Midbrain (tissue), 1 donor: ENCODE measurements at places on chromosomes 12 and 14.
A peak's percentile ranks its signal among the peaks of the same experiment; 100 is the strongest.

DNA sequence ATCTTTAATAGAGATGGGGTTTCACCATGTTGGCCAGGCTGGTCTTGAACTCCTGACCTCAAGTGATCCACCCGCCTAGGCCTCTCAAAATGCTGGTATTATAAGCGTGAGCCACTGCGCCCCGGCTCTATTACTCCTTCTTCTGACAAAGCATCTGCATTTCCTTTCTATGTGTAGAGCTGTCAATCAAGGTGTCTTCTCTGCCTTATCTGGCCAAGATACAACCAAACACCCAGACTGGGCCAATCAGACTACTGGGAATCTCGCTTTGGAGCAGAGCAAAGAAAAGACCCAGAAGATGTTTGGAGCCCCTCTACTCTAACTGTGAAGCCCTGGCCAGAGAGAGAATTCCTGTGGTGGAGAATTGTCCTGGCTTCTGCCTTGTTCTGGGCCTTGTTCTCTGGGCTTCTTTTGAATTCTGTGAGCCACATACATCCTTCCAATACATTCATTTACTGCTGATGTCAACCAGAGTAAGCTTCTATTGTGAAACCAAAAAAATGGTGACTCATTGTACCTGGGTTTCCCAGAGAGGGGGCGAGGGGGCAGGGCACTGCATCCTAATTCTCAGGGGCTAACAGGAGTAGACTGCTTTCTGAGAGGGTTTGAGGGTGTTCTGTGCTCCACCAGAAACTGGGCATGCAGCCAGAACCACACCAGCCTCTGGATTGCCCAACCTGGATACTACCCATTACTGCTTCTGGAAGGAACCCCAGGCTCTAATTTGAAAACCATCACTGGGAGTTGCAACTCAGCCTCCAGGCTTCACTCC is 18.8 kb upstream of the FLVCR2 start:
- no peak for DNase-seq

DNA sequence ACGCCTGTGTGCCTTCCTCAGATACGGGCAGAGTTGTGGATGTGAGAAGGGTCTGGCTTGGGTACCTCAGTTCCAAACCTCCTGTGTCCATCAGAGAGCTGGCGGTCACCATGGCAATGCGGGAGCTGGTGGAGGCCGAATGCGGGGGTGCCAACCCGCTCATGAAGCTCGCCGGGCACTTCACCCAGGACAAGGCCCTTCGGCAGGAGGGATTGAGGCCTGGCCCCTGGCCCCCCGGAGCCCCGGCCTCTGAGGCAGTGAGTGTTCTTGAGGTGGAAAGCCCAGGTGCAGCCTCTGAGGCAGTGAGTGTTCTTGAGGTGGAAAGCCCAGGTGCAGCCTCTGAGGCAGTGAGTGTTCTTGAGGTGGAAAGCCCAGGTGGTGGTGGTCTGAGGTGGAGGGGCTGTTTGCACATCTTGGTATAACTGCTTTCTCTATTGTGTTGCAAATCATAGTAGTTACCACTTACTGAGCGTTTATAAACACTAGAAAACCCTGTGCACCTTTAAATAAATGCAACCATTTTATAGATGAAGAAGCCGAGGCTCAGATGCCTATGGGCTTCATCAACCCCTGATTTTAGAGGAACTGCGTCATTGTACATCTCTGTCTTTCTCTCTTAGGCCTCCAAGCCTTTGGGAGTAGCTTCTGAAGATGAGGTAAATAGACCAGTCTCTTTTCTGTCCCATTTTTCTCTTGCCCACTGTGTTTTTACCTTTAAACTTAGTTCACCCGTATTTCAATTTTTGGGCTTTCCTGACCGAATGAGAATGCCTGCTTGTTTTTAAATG is 976 bp downstream of the PEX5 start:
- DNase-seq = peak; percentile 24

GRCh38 chr12:4918950-4919660 is 9.4 kb downstream of the KCNA1 start:
- DNase-seq = no peak

DNA sequence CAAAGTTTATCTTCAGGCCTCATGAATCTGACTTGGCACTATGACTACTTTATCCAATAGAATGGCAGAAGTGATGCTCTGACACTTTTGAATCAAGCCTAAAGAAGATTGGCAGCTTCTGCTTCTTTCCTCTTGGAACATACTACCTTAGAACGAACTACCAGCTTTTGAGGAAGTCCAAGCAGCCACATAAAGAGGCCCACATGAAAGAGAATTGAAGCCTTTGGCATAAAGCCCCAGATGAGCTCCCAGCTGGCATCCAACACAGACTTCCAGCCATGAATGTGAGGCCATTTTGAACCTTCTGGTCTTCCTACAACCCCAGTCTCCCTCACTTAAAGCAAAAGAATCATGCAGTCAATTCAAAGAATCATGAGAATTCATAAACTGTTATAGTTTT is 65.8 kb downstream of the EEA1 start:
- DNase-seq = no peak

GRCh38 chr12:80778005-80778541 is 61.4 kb downstream of the MYF5 start:
- peak; percentile 47 for DNase-seq

GRCh38 chr14:53193193-53193592 is 40.1 kb upstream of the DDHD1 start:
- no peak for DNase-seq

- DNase-seq = no peak
Measured at GRCh38 chr14:64649383-64649998, 54.7 kb upstream of the PLEKHG3 start.

DNA sequence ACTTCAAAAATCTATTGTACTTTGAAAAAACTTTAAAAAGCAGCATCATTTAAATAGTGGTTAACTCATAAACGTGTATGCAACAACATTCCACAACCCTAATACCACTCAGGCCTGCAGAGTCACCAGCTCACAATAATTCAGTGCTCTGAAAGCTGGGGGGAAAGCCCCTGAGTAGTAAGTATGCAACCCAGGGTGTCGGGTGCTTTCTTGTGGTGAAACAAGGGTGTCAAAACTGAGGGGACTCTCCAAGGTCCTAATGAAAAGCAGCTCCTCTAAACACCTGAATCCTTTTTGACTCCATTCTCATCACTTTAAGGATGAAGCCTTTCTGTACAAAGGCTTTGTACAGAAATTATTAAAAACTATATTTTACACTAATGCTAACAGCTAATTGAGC is 33.7 kb downstream of the FGFR1OP2 start:
- DNase-seq = no peak

GRCh38 chr14:72630374-72630773 is 263.5 kb downstream of the DPF3 start:
- no peak for DNase-seq

GRCh38 chr12:6459004-6459337 is 7.1 kb downstream of the TAPBPL start:
- DNase-seq = no peak

DNA sequence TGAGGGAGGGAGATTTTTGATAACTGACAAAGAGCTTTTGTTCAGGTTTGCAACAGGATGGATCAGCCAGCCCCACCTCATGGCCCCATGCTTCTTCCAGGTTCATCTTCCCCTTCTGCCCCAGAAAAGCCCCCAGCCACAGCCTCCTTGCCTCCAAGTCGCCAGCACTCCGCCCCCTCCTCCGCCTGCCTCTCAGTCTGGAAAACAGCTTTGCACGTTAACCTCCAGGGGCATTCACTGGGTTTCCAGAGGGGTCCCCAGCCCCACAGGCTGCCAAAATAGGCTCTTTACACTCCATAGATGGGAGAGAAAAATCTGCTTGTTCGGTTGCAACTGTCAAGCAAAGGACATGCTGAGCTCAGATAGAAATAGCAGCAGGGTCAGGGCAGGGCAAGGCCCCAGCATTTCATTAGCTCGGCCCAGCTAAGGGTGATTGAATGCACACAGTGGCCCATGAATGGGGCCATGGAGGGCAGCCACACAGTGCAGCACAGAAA is 253.6 kb downstream of the ZFP36L1 start:
- peak; percentile 35 for DNase-seq

DNA sequence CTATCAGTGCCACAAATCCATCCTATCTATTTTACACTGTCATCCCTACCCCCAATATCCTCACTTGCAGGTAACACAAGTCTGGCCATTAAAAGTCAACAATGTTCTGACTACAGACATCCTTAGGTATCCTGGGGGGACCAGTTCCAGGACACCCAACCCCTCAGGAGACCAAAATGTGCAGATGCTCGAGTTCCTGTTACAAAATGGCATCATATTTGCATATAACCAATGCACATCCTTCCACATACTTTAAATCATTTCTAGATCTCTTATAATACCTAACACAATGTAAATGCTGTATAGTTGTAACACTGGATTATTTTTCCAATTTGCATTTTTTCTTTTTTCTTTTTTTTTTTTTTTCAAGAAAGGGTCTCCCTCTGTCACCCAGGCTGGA is 6.9 kb downstream of the SYCP3 start:
- no peak for DNase-seq

- DNase-seq = no peak
Measured at GRCh38 chr14:64758025-64758521, 53.8 kb downstream of the PLEKHG3 start.

GRCh38 chr12:89494411-89495231 is 30.0 kb downstream of the GALNT4 start:
- no peak for DNase-seq

DNA sequence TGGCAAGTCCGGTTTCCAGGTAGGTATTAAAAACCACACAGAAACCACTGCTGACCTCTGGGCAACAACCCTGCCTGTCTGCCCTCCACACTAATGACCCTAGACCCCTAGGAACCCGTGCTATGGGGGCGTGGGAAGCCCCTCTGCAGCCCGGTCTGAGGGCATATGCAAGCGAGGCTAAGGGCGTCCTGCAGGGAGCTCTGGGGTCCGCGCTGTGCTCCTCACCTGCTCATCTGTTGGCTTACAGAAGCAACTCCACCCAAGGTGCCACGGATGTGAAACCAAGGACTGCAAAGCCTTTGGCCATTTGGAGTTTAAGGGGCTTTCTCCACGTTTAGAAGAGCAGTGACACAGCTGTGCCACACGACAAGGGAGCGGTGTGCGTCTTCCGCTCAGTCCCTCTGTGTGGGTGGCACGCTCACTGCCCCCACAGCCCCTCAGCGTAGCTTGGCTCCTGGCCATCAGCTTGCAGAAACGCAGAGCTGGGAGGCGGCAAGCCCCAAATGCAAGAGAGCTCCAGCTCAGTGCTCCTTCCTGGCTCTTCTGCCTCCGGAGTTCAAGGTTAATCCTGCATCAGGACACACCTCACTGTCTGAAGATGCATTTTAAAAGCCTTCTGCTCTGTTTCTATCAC is 18.4 kb downstream of the AMN start:
- no peak for DNase-seq

DNA sequence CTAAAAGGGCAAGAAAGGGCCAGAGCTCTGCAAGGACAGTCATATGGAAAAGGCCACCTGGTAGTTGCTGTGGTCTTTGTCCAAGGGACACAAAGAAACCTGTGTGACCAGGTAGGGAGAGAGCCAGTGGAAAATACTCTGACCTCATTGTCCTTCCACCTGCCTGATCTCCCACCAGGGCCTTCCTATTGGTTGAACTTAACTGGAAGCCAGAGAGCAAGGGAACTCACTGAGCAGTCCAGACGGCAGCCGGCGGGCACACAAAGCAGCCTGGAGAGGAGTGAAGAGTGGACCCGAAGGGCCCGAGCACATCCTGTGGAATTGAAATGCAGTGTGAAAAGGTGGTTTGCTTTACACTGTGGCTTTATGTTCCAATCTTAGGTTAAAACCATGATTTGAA is 120.7 kb downstream of the SLC25A21 start:
- DNase-seq = no peak

GRCh38 chr12:8065991-8066594 is at the start of gene C3AR1:
Gene C3AR1 (minus strand): TSS chr12:8066359. CDS start chr12:8060185, 6,174 bp downstream.
- DNase-seq = peak; percentile 41

GRCh38 chr12:23561364-23562345 is 387.8 kb downstream of the SOX5 start:
- DNase-seq = no peak

- peak; percentile 12 for DNase-seq
Measured at GRCh38 chr12:27424631-27425230, 21.8 kb upstream of the SMCO2 start.

DNA sequence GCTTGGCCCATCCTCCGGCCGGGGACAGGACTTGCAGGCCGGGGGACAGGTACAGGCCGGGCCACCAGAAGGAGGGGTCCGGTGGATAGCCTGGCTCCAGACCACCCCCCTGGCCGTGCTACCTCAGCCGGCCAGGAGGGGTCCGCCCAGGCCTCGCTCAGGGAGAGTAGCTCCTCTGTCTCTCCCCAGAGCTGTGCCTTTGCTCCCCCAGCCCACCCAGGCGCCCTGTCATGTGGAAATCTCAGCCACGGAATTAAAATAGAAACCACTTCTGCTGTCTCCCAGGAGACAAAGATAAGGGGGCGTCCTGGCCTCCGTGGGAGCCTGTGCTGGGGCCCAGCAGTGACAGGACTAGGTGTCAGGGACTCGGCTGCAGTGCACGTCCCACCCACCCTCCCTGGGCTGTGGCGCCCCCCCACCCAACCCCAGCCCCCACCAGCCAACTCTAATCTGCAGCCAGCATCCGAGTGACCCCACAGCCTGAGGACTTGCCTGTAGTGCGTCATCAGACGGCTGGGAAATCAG is 3.3 kb upstream of the CRIP2 start:
- DNase-seq = no peak

- DNase-seq = no peak
Measured at GRCh38 chr14:104891121-104891551, 26.1 kb downstream of the CEP170B start.

GRCh38 chr14:50417853-50418252 is 21.2 kb upstream of the CDKL1 start:
- DNase-seq = no peak

GRCh38 chr14:69483765-69484443 is 624 bp upstream of the PLEKHD1 start:
- no peak for DNase-seq

DNA sequence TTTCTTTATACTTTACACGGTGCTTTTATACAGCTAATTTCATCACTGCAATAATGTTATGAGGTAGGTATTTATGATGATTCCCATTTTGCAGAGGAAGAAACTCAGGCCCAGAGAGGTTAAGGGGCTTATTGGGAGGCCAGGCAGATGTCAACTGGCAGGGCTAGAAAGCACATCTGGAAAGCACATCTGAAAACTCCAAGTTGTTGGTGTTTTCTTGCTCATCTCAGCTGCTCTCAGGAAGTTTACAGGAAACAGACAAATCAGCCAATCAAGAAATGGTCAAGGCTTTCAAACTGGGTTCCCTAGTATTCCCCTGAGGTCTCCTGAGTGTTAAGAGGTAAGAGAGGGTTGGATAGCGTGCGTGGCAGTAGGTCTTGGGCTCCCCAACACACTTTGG is 124.1 kb upstream of the MED13L start:
- DNase-seq = no peak

DNA sequence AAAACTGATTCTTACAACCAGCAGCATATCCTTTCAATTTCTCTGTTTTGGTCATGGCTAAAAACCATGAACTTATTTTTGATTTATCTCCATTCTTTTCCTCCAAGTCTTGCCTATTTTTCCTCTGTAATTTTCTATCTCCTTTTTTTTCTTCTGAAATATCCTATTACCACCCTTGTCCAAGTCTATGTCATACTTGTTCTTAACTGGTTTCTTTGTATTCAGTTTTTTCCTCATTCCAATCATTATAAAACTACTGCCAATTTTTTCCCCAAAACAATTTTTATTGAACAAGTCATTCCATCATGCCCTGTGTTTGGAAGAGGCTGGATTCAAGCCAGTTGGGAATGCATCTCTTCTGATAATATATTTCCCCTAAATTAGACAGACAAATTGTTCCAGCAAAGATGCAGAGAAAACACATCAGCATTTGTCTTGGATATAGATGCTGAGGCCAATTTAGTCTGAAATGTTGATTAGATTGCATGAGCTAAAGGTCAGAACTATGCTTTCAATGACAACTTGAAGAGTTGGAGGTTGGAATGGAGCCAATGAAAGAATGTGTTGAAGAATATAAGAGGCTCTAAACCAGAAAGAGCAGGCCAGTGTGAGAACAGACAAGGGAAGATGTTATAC is 30.7 kb downstream of the OTOGL start:
- no peak for DNase-seq
